Ovary (tissue), 10 donors: ENCODE measurements at places on chromosomes 7 and 10. TPM values are rescaled to one million over a fixed set of nuclear protein-coding genes. Genes with fewer than 3 reads are reported as not detected.

DNA sequence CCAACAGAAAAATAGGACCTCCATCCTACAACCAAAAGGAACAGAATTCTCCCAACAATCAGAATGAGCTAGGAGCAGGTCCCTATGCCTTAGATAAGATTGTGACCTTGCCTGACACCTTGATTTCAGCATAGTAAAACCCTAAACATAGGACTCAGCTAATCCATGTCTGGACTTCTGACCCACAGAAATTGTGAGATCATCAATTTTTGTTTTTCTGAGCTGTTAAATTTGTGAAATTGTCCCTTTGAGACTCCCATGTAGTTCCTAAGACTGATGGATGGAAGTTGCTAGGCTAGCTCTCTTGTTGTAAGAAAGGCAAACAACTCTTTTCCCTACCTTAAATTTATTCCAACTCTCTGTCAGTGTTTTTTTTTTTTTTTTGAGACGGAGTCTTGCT is 244.2 kb downstream of the EXOC4 start:
- H3K4me3 ChIP-seq, result no peak overlapping the region
- H3K27me3 ChIP-seq, result no peaks in the 10 kb centered on the region
- no peak for DNase-seq
- no peak overlapping the region for H3K27ac ChIP-seq

DNA sequence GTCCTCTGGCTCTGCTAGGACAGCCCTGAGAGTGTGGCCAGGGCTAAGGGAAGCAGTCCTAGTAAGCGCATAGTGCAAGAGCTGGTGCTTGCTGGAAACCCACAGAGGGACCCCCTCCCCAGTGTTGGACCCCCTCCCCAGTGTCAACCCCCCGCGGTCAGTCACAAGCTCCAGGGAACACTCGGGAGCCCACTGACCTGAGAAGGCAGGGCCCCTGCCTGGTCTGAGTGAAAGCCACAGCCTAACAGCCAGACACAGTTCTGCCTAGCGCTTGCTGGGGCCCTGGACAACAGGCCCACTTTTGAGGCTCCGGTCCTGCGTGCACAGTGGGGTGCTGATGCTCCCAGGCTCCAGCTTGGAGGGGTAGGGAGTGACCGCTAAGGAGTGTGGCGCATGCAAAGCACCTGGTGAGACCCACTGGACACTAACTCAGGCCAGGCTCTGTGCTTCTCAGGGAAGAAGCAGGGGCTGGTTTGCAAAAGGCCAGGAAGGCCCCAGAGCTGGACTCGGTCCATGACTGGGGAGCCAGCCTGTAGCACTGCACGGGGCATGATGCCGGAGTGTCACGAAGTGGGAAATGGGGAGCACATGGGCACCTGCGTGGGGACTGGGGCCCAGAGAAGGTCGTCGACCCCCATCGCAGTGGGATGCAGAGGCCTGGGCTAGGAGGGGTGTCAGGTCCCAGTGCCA is 175.8 kb upstream of the PPP2R2D start:
- H3K36me3 ChIP-seq, result no peaks in the 10 kb centered on the region
- no peak for DNase-seq
- no peak overlapping the region for H3K4me3 ChIP-seq
- peaks cover 8% of the 10 kb centered on the region for H3K4me1 ChIP-seq
- H3K27me3 ChIP-seq, result no peaks in the 10 kb centered on the region

- no peak overlapping the region for H3K4me3 ChIP-seq
- no peaks in the 10 kb centered on the region for H3K4me1 ChIP-seq
- H3K36me3 ChIP-seq, result no peaks in the 10 kb centered on the region
- H3K27me3 ChIP-seq, result no peaks in the 10 kb centered on the region
- DNase-seq, result no peak
- no peak overlapping the region for H3K27ac ChIP-seq
Observed at GRCh38 chr7:90968871-90969270, 295.4 kb upstream of the FZD1 start.

The CPN1 gene
- total RNA-seq, result not detected

The PNLIP gene
- not detected for total RNA-seq

The AKR1C2 gene
- 4.0 TPM for total RNA-seq

The CYP3A7 gene
- 0.28 TPM for total RNA-seq

The FOXI2 gene
- not detected for total RNA-seq
